ENCODE measurements at places on chromosomes 6 and 20.

DNA sequence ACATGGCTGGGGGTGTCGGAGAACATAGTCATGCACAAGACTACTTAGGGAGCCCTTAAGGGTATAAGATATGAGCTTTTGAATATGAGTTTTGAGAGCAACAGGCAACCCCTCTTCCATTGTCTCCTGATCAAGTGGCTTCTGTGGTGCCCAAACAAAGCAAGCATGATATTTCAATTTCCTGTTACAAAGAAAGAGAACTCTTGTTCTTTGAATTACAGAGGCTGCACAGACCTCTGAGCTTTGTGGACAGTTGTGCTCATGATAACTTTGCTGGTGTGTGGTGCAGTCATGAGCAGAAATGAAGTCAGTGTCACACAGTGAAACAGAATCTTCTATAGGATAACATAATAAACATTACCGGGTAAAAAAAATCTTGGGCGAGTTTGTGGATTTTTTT is 66.8 kb upstream of the THEMIS start:
- DNase-seq = no peak

GRCh38 chr6:49551078-49551865 is 804 bp downstream of the C6orf141 start:
- DNase-seq = no peak

GRCh38 chr6:113383701-113384100 is 473.4 kb upstream of the MARCKS start:
- no peak for DNase-seq

- no peak for DNase-seq
Observed at GRCh38 chr6:105257340-105257739, 77.5 kb upstream of the POPDC3 start.

GRCh38 chr6:26232306-26232939 is 132.6 kb upstream of the BTN3A2 start:
- DNase-seq = no peak

DNA sequence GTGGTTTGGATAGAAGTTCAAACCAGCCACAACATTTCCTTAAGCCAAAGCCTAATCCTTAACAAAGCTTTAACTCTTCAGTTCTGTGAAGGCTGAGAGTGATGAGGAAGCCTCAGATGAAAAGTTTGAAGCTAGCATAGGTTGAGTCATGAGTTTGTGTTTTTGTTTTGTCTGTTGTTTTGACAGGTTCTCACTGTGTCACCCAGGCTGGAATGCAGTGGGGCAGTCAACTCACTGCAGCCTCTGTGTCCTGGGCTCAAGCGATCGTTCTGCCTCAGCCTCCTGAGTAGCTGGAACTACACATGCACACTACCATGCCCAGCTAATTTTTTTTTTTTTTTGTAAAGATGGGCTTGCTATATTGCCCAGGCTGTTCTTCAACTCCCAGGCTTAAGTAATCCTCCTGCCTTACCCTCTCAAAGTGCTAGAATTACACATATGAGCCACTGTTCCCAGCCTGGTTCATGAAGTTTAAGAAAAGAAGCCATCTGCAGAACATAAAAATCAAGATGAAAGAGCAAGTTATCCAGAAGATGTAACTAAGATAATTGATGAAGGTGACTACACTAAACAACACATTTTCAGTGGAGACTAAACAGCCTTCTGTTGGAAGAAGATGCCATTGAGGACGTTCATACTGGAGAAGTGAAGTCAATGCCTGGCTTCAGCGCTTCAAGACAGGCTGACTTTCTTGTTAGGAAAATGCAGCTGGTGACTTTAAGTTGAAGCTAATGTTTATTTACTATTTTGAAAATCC is 96.2 kb downstream of the SMAP1 start:
- no peak for DNase-seq

GRCh38 chr6:107179004-107179403 is 63.7 kb upstream of the BEND3 start:
- no peak for DNase-seq

GRCh38 chr20:60808003-60808672 is 443.9 kb upstream of the CDH4 start:
- DNase-seq = no peak

DNA sequence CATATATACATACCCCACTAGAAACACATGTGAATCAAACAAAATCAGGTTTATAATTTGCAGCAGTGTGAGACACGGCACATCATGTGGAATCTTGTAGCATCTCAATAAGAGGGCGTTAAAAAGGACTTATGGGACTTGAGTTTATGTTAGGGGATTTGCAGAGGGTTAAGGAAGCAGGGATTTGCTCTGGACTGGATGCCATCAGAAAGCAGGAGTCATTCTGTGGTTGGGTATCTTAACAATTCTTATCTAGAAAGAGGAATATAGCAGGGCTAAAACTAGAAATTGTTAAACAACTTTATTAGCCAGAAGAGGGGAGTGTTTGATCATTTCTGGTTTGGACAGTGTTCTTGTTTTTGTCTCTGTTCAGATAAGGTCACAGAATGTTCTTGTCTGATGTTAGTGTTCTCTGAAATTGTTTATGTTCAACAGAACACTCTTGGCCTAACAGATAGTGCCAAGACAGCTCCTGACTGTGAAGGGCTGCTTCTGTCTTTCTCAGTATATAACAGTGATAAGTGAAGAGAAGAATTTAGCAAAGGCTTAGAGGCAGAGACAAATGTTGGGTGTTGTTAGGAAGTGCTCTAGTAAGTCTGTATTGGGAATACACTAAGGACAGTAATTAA is 39.2 kb downstream of the LIN28B start:
- no peak for DNase-seq

All from activated T-helper 1 cell treated with anti-CD3 and anti-CD28 coated beads, Interleukin-2, amount 50 U/mL, for 16 hours (primary cell).